ENCODE measurements at places on chromosomes 16 and 17.

GRCh38 chr16:80463326-80463725 is 77.5 kb upstream of the DYNLRB2 start:
- no peak for DNase-seq

- no peak for DNase-seq
These were observed 527 bp downstream of the UNC45B start for GRCh38 chr17:35148144-35148543.

GRCh38 chr17:50200457-50201275 is 765 bp downstream of the COL1A1 start:
- DNase-seq = peak; percentile 85

GRCh38 chr17:18967916-18968315 is 16.0 kb downstream of the SLC5A10 start:
- no peak for DNase-seq

DNA sequence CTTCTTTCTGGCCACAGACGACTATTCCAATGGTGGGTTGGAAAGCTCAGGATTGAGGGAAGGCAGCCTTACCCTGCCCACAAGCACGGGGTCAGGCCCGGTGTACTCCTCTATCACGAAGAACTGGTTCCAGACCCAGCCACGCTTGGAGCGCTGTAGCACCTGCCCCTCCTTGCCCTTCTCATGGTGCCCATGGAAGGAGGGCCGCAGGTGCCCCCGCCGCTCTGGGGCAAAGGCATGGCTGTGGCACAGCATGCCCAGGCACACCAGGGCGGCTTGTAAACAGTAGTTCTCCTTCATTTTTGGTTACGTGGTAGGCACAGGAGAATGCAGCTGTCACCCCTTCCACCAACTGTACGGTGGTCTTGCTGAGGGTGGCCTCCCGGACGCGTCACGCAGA is 117.3 kb downstream of the CDH11 start:
- no peak for DNase-seq

DNA sequence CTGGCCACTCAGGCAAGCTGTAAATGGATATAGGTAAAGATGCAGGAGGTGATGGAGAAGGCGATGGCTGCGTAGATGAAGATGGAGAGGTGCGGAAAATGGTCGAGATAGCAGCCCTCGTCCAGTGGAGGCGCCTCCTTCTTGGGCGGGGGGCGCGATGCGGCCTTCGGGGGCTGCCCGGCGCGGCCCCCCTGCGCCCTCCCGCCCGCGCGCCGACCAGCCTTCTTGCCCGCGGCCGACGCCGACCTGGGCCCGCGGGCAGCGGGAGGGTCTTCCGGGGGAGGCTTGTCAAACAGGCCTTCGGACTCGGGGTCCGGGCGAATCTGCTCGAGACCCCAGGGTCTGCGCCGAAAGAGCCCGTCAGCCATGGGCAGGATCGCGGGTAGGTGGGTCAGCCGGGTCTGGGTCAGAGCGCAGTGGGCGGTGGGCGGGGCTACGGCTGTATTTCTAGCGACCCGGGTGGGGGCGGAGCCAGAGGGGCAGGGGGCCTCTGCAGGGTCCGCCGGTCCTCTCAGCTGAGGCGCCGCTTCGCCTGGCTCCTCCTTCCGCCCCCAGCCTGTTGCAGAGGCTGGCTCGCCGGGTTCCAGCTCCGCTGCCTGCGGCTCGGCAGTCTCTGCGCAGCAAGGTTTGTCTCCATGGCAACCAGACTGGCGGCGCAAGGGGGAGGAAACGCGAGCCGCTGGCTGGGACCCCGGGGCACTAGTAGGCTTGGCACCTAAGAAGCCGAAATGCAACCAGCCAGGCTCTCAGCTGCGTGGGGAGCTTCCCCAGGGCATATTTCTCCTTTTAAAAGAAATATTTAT is 14.4 kb downstream of the MIS12 start:
- peak; percentile 40 for DNase-seq

- DNase-seq = no peak
These were observed 723.8 kb downstream of the CDH11 start for GRCh38 chr16:64397945-64398508.

All from OCI-M1 (cell line).